Thoracic aorta (tissue), 2 donors: ENCODE measurements at places on chromosomes 16 and 17.
A peak's percentile ranks its signal among the peaks of the same experiment; 100 is the strongest.

- no peak for DNase-seq
Measured at GRCh38 chr17:57625957-57626356, 119.1 kb downstream of the CCDC182 start.

DNA sequence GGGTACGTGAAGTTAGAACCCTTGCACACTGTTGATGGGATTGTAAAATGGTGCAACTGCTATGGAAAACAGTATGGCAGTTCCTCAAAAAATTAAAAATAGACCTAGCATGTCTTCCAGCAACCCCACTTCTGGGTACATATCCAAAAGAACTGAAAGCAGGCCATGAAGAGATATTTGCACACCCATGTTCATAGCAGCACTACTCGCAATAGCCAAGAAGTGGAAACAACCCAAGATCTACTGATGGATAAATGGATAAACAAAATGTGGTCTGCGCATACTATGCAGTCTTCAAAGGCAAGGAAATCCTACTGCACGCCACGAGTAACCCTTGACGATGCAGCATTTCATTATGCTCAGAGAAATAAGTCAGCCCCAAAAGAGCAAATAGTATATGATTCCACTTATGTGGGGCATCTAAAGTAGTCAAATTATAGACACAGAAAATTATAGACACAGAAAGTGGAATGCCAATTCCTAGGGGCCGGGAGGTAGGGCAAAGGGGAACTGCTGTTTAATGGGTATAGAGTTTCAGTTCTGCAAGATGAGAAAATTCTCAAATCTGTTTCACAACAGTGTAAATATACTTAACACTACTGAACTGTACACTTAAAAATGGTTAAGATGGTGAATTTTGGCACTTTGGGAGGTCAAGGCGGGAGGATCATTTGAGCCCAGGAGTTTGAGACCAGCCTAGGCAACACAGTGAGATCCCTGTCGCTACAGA lies 17.2 kb downstream of the CORO7 start:
- no peak for DNase-seq

DNA sequence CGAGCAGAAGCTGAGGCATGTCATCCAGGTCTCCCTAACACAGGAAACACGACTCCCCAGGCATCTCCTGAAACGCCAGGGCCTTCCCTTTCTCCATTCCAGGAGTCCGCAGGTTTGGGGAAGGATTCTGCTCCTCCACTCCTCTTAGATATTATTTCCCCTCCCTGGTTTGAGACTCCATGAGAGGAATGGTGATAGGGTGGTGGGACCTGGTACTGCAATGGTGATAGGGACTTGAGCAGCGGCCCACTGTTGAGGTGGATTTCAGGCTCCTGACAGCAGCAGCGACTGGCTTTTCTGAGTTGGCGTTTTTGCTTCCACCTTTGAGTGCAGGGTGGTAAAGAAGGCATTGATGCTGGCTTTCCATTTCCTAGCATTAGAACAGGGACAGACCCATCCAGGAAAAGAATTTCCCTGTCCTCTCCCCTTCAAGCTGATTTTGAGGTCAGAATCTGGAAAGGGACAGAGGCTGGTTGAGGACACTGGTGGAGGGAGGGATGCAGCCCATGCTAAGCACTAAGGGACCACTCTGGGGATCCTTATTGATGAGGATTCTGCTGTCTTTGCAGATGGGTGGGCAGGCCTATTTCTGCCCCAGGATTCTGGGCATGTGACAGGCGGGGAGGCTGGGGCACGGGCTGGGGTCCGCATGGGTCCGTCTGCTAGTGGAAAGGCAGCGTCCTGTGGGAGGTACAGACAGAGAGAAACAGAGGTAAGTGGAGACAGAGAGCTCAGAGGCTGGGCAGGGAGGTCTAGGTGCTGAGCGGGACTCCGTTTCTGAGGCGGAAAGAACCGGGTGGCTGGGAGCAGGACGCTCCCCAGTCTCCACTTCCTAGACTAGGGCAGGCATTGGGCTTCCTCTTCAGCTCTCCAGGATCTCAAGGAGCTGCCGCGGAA lies 1.3 kb upstream of the TBX4 start:
- DNase-seq = no peak

- DNase-seq = no peak
Measured at GRCh38 chr17:71480099-71480498, 640.7 kb upstream of the SOX9 start.

DNA sequence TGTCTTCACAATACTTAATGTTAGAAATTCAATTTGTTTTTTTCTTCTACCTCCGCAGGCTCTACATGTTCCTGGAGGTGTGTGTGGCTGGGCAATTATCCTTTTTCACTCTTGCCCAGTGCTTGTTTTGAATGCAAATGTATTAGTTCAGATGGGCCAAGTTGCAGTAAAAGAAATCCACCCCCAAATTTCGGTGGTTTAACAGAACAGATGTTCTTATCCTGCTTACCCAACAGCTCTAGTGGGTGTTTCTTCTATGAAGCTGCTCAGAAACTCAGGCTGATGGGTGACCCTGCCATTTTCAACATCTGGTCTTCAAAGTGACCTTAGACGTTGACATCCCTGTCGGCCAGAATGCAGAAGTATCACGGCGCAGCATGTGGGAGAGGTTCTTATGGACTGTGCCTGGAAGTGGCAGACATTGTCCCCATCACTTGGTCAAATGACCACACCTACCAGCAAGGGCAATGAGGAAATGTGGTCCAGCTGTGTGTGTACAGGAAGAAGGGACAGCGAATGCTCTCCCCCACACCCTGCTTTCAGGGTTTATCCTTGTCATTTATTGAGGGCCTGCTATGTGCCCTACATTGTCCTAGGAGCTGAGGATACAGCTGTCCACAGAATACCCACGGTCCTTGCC lies 157.3 kb downstream of the CDH13 start:
- DNase-seq = no peak

GRCh38 chr16:58442547-58442946 lies 50.3 kb downstream of the GINS3 start:
- DNase-seq = no peak

DNA sequence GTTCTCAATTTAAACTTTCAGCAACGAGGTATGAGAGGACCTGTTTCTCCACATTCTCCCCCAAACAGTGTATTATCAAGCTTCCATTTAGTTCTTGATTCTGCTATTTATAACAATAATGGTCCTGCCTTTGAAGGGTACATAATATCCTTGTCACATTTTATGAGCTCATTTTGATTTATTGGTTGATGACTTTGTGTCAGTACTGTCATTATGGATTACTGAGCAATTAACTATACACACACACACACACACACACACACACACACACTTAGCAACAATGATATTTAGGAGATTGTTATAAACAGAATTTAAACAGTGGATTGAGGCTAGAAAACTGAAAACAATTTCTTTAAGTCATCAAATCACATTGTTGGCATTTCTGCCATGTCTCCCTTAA lies 7.0 kb downstream of the TMIGD1 start:
- DNase-seq = no peak

- no peak for DNase-seq
Measured at GRCh38 chr16:11841026-11841425, 10.3 kb downstream of the RSL1D1 start.

DNA sequence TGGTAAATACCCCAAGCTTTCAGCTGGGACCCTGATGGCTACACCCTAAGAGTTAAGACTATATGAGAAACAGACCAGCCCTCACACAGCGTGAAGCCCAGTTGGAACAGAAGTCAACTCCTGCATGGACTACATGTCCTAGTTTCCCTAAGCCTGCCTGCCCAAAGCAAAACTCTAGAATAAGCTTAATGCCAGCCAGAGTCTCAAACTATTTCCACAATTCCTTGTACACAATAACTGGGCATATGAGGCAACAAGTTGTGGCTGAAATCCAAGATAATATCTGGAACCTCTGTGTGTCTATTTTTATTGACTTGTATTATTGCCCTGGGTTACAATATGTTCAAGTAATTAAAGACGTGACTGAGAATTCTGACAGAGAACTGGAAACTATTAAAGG lies 19.4 kb downstream of the MYH10 start:
- DNase-seq = no peak

DNA sequence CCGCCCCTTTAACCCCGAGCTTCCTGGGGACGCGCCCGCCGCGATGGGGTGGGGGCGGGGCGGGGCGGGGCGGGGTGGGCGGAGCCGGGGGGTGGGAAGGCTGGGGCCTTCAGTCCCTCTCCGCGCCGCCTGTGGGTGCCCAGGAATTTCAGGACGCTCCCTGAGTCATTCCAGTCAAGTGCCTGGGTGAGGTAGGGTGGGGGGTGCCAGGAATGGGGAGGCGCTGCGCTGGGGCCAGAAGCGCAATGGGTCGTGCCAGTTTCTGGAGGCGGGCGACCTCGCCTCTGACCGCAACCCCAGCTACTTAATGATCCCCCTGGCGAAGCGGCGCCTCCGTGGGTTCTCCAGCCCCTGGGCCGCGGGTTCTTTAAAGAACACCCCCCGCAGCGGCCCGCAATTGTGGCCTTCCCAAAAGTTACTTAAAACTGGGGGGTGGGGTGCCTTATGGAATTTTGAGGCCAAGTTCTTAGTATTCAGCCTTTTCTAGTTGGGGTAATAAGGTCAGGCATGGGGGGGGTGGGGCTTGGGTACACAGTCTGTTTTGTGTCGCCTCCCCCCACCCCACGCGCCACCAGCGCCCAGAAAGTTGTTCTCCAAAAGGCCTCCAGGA lies 826 bp upstream of the GSE1 start:
- peak; percentile 62 for DNase-seq

- no peak for DNase-seq
Measured at GRCh38 chr17:73623818-73624217, 20.4 kb downstream of the SDK2 start.

DNA sequence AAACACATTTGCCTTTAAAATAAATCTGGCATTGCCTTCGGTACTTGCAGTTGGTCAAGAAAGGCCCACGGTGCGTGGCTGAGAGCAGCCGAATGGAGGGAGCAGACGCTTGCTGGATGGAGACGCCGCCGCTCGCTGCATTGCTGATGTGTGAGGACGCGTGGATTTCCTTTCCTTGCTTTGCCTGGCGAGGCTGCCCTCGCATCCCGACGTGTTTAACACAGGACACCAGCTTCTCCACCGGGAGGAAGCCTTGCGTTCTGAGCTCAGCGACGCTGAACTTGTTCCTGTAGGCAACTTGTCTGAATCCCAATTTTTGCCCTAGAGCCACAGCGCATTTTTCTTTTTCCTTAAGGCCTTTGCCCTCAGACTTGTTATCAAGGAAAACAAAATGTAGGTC lies 45.8 kb downstream of the COX4I1 start:
- no peak for DNase-seq

DNA sequence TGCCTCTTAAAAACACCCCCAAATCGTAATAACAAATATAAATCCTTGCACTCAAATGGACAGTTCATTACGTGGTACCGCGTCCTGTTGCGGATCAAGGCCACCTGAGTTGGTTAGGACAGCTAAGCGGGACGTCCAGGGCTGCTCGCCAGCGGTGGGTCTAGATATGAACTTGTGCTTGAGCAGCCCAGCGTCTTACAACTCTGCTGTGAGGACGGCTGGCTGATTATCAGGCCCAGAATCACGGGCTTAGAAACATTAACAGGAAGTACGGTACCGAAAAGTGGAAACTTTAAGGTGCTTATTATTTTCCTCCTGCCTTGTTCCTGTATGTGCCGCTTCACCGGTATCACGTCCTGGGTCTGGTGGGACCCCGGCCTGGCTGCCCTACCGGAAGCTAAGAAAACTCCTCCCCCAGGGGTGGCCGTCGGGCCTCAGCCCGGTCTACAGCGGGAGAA lies 832 bp upstream of the SRRM2 start:
- DNase-seq = no peak

DNA sequence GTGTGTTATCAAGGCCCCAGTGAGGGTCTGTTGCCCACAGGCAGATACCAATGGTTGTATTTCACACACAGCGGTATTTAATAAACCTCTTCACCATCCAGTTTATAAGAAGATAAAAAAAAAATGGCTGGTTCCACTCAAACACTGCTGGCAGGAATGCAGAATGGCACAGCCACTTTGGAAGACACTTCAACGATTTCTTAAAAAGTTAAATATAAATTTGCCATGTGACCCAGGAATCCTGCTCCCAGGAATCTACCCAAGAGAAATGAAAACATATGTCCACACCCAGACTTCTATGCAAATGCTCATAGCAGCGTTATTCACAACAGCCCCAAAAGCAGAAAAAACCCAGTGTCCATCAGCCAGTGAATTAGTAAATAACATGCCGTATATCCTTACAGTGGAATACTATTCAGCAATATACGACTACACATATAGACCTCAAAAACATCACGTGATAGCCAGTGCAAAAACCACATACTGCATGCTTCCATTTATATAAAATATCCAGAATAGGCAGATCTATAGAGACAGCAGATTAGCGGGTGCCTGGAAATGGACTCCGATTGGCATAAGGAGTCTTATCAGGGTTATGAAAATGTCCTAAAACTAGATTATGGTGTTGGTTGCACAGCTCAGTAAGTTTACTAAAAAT lies 38.7 kb downstream of the XYLT1 start:
- no peak for DNase-seq

DNA sequence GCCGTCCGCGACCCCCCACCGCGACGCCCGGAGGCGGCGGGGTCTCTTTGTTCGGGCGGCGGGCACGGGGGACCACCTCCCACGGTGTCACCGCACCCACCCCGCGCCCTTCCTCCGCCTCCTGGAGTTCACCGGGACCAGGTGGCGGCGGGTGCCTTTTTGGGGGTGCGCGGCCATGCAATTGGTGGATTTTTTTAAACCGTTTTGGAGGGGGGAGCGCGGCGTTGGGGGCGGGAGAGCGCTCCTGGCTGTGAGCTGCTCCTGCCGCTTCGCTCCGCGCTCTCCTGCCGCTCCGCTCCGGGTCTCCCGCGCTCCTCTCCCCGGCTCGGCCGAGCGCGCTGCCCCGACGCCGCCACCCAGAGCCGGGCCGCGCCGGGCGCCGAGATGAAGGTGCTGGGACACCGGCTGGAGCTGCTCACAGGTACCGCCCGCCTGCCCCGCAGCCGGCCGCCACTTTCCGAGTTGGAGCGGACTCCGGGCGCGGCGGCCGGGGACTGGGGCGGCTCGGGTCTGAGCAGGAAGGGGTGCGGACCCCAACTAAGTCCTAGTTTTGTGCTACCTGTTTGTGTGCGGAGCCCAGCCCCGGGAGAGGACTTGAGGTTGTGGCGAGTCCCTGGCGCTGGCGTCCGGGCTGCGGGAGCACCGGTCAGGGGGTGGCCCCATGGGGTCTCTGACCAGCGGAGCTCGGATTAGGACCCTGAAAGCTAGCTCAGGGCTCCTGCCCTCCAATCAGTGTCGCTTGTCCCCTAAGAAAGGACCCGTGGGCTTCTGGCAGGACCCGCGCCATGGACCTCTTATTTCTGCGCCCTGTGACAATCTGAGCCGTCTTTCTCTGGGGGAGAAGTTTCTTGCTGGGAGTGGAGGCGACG lies 35.7 kb upstream of the NDRG4 start:
- DNase-seq = no peak
